ENCODE measurements at places on chromosomes 6 and 20. TPM values are rescaled to one million over a fixed set of nuclear protein-coding genes. Genes with fewer than 3 reads are reported as not detected.

- no peak for DNase-seq
These were observed 14.2 kb upstream of the FAM162B start for GRCh38 chr6:116779573-116780164.

DNA sequence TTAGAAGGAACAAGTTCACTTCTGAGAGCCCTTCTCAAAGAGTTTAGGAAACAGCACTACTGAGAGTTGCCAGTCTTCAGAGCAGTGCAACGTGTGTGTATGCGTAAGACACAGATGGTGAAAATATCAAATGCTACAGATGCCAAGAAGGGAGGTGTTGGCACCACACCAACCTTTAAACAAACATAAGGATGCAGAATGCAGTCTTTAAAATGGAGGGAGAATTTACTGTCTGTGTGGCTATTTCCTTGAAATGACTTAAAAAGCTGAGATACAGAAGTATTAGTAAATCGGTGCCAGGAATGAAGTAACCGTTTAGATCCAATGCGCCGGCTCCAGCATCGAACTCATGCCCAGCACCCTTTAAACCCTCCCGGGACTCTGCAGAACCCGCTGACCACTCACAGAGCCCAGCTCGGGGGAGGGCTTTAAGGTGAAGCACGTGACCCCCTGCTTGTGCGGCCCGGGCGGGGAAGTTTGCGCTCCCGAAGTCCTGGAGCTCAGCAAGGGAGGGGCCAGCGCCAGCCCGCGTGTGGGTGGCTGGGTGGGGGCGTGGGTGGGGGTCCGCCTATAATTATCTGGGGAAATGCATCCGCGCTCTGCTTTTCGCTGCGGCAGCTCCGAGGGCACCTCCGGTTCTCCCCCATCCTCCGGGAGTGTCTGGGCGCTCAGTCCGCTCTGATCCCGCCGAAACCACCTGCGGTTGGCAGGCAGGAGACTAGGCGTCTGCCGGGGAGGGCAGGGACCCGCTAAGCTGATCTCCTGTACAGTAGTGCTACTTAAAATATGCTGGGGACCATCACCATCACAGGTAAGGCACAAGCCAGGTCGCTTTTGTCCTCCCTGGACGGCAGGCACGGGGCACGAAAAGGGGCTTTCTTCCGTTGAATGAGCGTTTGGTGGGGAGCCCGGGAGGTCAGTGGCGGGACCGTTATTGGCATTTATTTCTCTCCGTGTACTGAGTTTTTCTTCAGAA lies 66.0 kb downstream of the ZBTB2 start:
- DNase-seq: no peak

DNA sequence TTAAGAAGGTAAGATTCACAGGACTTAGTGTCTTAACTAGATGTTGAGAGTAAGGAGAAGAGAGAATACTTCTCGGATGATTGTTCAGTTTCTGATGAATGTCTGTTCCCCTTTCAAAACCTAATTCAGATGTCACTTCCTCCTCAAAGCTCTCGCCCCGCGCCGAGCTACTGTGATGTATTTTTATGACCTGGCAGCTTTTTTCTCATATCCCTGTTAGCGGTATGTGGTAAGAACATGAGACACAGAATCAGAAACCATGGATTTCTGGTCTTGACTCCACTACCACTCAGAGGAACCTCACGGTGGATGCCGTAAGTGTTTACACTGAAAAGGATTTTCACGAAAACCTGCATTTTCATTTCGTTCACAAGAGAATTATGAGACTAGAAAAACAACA lies 48.4 kb downstream of the CEP43 start:
- DNase-seq: no peak

GRCh38 chr6:154899824-154900463 lies 95.2 kb upstream of the TIAM2 start:
- no peak for DNase-seq

GRCh38 chr6:103177791-103178190 lies 1681.9 kb downstream of the HACE1 start:
- no peak for DNase-seq

GRCh38 chr6:25014369-25014768 lies 78.6 kb upstream of the RIPOR2 start:
- DNase-seq: no peak

- no peak for DNase-seq
These were observed 42.2 kb upstream of the ZFAND3 start for GRCh38 chr6:37777272-37777834.

- no peak for DNase-seq
These were observed 65.3 kb upstream of the SNX9 start for GRCh38 chr6:157757430-157758403.

DNA sequence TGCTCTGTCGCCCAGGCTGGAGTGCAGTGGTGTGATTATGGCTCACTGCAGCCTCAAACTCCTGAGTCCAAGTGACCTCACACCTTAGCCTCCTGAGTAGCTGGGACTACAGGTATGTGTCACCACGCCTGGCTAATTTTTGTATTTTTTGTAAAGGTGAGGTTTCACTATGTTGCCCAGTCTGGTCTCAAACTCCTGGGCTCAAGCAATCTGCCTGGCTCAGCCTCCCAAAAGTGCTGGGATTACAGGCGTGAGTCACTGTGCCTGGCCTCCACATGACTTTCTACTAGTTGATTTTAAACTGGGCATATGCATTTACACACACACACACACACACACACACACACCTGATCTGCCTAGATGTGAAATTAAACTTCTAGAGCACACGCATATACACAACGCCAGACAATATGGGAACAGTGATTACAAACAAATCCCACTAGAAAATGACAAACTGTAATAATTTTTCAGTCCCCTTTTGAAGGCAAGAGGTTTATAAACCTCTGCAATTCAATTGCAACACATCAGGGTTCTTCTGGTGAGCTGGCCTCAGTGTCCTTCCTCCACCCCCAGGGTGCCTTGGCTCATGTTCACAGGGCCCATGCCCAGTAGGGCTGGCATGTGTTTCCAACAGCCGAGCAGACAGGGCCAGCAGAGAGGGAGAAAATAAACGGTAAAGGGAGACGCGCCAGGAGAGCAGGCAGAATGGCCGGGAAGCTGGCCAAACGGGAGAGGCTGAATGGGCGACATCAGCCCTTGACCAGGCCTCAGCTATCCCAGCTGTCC lies 31.2 kb downstream of the PARD6B start:
- no peak for DNase-seq

GRCh38 chr20:20414640-20415220 lies 46.8 kb downstream of the INSM1 start:
- DNase-seq: no peak

The FBXO9 gene
- 73.2 TPM for total RNA-seq

The ZSWIM1 gene
- total RNA-seq: 4.6 TPM

DNA sequence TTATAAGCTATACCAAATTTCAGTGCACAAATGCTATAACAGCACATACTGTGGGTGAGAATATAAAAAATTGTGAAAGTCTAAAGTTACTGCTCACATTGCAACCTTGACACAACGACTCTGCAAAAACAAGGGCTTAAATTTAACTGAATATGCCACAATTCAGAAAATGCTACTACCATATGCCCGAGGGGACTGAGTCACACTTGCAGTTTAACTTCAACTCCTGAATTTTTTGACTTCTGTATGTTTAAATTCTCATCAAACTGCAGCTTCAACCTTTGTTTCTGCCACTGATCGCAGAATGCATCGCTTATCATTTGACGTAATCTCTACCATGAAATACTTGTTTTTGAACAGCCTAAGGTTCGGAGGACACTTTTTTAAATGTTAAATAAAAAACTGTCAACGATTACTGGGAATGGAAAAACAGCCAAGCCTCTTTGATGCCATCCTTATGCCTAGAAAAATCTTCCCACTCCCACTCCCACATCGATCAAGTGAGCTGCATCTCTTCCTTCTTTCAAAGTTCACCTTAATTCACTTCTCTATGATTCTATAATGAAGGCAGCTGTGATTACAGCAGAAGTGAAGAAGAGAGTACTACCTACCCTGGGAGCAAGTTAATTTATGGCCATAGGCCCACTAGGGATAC lies 136.5 kb downstream of the ATXN1 start:
- DNase-seq: no peak

The RAET1L gene
- not detected for total RNA-seq

The UBE2C gene
- 15.6 TPM for total RNA-seq

GRCh38 chr6:11368264-11368663 lies 135.8 kb upstream of the NEDD9 start:
- DNase-seq: no peak
